ENCODE measurements at places on chromosomes 12 and 14.
A peak's percentile ranks its signal among the peaks of the same experiment; 100 is the strongest.

DNA sequence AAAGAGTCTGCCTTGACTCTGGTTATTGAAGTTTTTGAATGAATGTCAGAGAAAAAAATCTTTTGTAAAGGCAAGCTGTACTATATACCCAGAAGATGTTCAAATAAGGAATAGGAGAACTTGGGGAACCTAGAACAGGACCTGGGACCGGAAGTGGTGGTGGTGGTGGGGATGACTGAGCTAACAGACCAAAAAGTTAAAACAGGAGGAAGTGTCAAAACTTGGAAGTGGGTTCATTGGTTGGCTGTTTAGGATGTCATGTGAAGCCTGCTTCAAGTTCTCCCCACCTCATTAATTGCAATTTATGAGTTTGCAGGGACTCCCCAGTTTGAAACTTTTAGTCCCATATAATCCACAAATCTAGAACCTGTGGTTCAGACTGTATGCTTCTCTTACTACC lies 26.2 kb downstream of the PLXNC1 start:
- DNase-seq: no peak

DNA sequence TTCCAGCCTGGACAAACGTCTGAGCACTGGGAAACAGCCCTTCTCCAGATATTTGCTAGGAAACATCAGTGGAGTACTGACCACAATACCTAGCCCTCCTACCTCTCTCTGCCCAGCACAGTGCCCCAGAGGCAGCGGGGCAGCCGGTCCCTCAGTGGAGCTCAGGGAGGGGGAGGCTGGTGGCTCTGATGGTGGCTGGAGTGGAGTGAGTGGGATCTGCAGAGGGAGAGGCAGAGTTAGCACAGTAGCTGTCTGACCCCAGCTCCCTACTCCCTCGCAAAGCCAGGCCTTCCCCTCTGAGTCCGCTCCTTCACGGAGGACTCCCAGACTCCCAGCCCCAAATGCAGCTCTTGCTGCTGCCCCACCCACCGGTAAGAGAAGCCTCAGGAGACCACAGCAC lies 30.0 kb downstream of the NCKAP5L start:
- no peak for DNase-seq

- DNase-seq: no peak
These were observed 89.4 kb downstream of the NKX2-1 start for GRCh38 chr14:36430662-36431084.

- DNase-seq: no peak
These were observed 4.5 kb downstream of the RASSF8 start for GRCh38 chr12:25962932-25963525.

DNA sequence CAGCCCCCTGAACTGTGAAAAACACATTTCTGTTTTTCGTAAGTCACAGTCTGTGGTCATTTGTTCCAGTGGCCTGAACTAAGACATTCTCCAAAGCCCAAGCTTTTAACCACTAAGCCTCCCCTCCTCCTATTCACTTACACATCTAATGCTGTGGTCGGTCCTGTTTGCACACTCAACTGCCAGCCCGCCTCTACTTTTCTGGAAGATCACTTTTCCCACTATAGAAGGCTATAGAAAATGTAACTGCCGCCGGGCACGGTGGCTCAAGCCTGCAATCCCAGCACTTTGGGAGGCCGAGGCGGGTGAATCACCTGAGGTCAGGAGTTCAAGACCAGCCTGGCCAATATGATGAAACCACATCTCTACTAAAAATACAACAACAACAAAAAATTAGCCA lies 524.7 kb upstream of the TMEM132C start:
- DNase-seq: no peak

DNA sequence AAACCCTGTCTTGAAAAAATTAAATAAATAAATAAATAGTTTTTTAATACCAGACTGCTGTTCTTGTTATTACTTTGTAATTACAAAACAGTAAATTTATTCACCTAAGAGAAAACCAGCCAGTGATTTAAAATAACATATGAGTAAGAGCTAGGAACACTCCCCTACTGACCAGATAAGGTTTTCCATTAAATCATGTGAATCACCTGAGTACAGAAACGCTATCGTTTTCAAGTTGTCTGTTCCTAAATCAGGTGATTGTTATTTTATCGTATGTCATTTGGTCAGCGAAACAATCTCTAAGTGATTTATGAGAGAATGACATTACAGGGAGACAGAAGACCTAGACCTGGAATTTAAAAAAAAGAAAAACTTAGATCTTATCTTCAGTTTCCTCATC lies 47.3 kb downstream of the RPS29 start:
- no peak for DNase-seq

DNA sequence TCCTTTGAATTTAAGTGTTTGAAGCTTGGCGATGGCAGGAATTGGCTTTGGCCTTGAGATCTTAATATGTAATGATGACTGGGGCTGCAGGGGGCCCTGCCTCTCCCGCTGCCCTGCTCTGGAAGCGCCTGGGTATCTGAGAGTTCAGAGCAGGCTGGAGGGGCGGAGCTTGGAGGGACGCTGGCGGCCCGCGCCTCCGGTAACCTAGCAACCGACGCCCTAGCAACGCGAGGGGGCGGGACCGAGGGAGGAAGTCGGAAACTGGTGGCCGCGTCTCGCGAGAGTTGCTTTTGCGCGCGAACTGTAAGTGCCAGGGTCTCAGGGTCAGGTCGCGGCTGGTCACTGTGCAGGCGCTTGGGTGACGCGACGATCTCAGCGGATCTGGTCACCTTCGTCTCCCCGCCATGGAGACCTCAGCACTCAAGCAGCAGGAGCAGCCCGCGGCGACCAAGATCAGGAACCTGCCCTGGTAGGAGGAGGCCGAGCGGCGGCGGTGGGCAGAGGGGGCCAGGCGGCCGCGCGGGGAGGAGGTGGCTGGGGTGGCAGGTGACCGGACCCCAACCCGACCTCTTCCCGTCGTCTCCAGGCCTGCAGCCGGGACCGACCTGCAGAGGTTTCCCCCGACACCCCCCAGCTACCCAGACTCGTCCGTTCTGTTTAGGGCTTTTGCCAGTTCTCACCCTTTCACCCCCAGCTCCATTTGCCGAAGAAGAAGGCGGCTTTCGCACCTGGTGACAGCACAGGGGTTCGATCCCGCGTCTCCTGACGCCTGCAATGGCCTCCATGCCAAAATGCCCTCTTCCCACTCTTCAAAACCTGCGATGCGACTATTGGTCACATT lies at the start of gene RFC5:
Gene RFC5 (plus strand): TSS at position 280 of the 841 bp plus-strand sequence. CDS start 125 bp downstream, at position 405.
- peak; percentile 97 for DNase-seq

- DNase-seq: peak; percentile 72
These were observed 199.5 kb upstream of the DCN start for GRCh38 chr12:91382081-91382543.

DNA sequence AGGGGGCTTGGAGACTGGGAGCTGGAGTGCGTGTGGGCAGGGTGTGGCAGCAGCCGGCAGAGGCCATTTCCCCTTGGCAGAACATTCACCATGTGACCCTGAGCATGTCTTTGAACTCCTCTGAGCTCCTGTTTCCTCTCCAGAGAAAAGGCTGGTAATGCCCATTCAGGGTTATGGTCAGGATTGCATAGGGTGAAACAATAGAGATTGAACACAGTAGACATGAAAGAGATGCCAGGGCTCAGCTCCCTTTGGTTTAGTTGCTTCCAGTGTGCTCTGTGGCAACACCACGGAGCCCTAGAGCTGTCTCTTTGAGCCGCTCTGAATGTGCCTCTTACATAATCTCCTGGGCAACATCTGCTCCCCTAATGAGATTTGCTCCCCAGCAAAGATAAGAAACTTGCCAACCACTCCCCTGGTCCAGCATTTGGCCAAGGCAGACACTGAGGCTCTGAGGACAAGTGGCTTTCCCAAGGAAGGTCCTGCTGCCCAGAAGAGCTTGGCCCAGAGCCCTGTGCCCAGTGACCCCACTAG lies 4.6 kb downstream of the IFI27 start:
- DNase-seq: no peak

DNA sequence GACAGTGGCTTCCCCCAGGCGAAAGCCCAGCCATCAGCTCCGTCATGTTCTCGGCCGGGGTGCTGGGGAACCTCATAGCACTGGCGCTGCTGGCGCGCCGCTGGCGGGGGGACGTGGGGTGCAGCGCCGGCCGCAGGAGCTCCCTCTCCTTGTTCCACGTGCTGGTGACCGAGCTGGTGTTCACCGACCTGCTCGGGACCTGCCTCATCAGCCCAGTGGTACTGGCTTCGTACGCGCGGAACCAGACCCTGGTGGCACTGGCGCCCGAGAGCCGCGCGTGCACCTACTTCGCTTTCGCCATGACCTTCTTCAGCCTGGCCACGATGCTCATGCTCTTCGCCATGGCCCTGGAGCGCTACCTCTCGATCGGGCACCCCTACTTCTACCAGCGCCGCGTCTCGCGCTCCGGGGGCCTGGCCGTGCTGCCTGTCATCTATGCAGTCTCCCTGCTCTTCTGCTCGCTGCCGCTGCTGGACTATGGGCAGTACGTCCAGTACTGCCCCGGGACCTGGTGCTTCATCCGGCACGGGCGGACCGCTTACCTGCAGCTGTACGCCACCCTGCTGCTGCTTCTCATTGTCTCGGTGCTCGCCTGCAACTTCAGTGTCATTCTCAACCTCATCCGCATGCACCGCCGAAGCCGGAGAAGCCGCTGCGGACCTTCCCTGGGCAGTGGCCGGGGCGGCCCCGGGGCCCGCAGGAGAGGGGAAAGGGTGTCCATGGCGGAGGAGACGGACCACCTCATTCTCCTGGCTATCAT lies 663 bp downstream of the PTGER2 start:
- DNase-seq: peak; percentile 31

DNA sequence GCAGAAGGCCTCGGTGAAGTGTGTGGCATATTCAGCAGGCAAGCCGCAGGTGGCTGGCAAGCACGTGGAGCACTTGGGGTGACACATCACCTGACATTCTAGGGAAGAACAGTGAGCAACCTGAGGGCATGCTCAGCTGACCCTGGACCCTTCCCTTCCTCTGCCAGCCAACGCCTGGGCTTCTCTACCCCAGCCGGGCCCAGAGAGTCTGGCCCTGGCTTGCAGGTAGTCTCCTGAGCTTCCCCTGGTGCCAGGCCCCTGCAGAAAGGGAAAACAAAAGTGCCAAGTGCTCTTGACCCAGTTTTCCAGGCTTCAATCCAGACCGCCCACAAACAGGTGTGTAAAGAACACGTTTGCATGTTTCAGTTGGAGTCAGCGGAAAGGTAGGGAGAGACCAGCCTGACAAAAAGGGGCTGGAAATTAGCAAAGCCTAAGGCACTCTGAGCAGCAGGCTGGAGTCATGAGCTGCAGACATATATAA lies 45.7 kb downstream of the PRKAB1 start:
- no peak for DNase-seq

DNA sequence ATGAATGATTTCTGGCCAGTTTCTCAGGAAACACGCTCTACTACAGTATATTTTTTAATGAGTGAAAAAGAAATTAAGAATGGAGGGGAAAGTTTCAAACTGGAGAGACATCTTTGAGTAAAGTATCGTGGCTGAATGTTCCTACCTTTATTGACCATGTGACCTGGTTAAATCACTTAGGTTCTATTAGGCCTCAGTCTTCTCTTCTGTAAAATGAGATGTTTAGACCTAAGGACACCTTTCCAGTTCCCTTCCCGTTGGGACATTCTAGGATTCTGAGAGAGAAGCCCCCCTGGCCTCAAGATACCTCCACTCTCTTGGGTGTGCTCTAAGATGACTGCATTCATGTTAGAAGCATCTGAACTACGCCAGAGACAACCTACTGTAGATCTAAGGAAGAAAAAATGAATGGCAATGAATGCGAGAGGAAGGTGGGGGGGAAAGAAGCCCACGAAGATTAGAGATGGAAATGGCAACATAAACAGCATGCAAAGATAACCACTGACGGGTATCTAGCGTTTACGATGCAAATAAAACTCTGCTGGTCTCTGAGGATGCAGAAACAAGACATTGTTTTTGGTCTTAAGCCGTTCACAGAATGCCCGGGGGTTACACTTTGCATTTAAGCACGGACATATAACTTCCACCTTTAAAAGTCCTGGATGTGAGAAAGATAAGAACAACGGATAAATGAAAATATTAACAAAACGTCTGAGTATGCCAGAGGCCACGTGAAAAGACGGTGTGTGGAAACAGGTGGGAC lies 599 bp upstream of the CPSF6 start:
- no peak for DNase-seq
